Islet precursor cell (in vitro differentiated cells): ENCODE measurements at places on chromosomes 11 and 22.

GRCh38 chr11:69335781-69336405 lies 41.9 kb downstream of the MYEOV start:
- DNase-seq: peak; percentile 56

DNA sequence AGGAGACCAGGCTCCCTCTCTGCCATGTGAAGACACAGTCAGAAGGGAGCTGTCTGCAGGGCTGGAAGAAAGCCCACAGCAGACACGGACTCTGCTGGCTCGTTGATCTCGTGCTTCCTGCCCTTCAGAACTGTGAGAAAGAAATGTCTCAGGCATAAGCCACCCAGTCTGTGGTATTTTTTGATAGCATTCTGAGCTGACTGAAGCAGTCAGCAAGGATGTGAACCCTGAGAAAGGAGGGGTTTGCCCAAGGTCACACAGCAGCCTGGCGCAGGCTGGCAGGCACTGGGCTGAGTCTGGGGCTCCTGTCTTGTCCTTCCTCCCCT lies 255.1 kb upstream of the B3GAT1 start:
- no peak for DNase-seq

GRCh38 chr11:116537121-116537520 lies 235.7 kb downstream of the BUD13 start:
- DNase-seq: no peak

- DNase-seq: no peak
Observed at GRCh38 chr22:41206719-41207118, 1.6 kb downstream of the L3MBTL2 start.

DNA sequence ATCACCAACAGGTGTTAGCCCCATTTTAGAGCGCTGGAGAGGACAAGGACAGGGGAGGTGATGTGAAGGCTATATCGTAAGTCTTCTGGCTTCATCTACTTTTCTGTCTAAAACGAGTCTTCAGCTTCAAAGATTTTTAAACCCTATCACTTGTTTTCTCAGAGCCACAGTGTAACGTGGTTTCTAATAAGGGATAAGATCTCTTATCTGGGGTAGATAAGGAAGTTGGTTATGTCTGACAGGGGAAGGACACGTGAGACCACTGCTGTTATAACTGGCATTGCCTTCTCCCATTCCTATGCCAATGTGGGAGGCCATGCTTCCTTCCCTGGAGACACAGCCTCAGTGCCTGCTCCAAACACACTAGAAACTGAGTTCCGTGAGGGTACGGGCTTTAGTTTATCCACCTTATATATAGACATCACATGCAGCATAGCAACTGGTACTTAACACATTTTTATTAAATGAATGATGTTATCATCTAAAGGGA lies 39.3 kb downstream of the LARGE2 start:
- DNase-seq: no peak

DNA sequence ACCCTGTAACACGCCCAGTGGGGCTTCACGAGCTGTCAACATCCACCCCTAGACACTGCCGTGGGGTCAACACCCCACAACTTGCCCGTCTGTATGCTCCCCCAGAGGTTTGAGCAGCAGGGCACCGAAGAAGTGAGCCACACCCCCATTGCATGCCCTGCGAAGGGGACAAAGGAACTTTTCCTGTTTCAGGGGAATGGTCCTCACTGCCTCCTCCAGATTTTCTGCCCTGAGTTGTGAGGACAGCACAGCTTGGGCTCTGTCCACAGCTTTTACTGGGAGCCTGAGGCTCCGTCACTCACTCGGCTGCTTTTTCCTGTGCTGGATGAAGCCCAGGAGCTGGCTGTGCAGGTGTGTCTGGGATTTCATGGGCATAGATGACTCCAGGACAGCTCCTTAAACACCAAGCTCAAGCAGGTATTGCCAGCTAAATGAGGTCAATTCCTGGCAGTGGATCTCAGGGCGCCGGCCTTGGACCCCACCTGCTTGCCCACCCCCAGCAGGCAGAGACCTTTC lies 40.2 kb upstream of the CCDC188 start:
- no peak for DNase-seq

- DNase-seq: no peak
Observed at GRCh38 chr11:47398551-47398950, 9.8 kb upstream of the SLC39A13 start.

DNA sequence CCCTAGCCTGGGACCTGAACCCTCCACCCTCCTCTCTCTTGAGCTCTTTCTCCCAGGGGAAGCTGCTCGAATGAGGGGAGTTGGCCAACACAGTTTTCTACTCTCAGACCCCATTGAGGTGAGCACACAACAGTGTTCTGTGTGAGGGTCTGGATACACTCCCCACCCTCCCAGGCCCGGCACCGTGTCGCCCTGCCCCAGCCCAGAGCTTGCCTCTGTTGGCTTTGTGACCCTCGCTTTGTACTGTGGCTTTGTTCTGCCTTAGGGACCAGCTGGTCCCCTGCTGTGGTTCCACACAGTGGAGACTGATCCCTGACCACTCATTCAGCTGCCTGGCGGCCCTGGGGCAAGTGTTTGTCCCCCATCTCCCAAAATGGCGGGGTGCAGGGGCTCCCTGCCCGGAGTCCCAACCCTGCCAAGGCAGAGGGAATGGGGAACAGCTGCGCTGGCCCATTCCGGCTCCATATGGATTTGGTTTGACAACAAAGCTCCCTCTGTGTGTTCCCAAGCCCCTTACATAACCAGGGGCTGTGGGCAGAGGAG lies 8.3 kb downstream of the ST3GAL4 start:
- DNase-seq: no peak

GRCh38 chr11:119712459-119713358 lies 16.3 kb downstream of the NECTIN1 start:
- DNase-seq: no peak

DNA sequence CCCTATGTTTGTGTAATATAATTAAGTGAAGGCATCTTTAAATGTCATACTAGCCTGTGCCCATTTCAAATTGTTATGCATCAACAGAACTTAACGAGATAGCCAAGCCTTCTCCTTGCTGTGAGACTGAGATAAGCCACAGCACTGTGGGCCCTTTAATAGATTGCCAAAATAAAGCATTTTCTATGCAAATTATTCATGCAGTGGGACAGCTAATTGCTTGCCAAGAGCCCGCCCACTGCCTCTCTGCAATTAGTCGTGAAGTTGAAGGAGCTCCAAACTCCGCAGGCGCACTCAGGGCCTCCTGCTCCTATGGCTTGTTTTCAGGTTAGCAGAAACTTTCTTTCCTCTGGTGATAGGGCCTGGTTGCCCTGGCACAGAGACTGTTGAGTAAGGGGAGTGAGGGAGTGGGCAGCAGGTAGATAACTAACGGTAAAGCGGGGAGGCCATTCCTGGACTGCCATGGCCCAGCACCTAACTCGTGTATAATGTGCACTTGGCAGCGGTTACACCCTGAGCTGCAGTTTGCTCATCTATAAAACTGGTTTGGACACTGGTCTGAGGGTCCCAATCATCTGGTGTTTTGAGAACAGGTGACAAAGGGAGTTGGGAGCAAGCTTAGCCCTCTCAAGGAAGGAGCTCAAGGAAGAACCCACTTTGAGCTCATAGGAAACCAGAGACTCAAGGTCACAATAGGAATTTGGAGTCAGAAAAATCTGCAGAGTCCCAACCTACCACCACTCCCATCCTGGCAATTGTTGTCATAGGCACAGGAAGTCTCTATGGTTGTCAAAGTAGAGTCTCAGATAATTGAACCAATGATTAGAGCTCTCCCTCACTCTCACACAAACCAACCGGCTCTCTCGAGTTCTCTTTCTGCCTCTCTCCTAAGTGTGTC lies 33.9 kb upstream of the RIC3 start:
- DNase-seq: peak; percentile 28

DNA sequence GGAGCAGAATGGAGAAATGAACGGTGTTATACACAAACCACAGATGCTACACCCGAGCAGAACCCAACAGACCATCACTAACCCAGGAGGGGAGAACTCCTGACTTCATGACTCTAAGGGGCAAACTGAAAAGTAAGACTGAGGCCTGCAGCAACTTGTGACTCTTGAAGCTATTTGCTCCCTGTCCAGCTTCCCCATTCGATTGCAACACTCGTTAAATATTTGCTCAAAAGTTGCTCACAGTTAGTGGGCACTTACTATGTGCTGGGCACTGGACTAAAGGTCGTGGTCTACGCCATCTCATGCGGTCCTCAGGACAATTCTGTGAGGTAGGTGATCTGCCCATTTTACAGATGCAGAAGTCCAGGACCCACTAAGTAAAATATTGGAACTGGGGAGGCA lies 9.5 kb upstream of the ADA2 start:
- DNase-seq: no peak

GRCh38 chr11:33718440-33718839 lies 17.8 kb downstream of the CD59 start:
- no peak for DNase-seq

- DNase-seq: peak; percentile 60
Observed at GRCh38 chr11:74388678-74389327, 9.4 kb downstream of the PGM2L1 start.

DNA sequence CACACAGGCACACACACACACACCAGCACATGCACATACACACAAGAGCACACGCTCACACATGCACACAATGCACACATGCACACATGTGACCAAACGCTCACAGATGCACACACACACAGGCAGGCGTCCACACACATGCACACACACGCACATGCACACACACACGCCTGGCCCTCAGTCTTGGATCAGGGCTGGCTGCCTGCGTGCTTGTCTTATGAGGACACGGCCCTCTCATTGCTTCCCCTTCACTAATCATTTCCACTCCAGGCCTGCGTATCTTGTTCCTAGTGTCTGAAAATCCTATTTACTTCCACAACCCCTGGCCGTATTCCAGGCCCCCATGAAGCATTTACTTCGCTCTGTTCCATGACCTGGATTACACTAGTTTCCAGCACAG lies 740.5 kb downstream of the BRD1 start:
- DNase-seq: no peak

GRCh38 chr11:79087961-79088318 lies 352.9 kb downstream of the TENM4 start:
- DNase-seq: no peak
